NCI-H1694 (cell line): ENCODE measurements at places on chromosomes 12 and 14.

GRCh38 chr12:52924764-52925716 lies 20.2 kb upstream of the KRT8 start:
- DNase-seq: no peak

- DNase-seq: no peak
Measured at GRCh38 chr12:30927222-30927611, 669 bp downstream of the TSPAN11 start.

GRCh38 chr12:27001663-27002062 lies 12.5 kb downstream of the TM7SF3 start:
- no peak for DNase-seq

DNA sequence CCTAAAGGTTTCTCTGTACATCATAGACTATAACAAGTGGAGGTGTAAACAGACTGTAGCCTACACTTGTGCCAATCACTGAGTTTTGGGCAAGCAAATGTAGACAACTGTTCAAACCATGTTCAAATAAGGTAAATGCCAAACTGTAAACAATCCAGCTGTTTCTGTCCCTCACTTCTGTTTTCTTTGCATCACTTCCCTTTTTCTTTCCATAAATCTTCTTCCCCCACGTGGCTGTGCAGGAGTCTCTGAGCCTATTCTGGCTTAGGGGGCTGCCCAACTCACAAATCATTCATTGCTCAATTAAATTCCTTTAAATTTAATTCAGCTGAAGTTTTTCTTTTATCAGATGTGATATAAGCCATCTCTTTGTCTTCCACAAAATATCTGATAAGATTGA lies 65.1 kb upstream of the CPM start:
- no peak for DNase-seq

- DNase-seq: no peak
Measured at GRCh38 chr12:112750971-112751370, 40.6 kb upstream of the RPH3A start.
